ENCODE measurements at places on chromosomes 2 and 18.

GRCh38 chr18:26960911-26961310 lies 95.4 kb upstream of the AQP4 start:
- no peak for DNase-seq

GRCh38 chr2:129884221-129884786 lies 95.2 kb upstream of the RAB6C start:
- no peak for DNase-seq

DNA sequence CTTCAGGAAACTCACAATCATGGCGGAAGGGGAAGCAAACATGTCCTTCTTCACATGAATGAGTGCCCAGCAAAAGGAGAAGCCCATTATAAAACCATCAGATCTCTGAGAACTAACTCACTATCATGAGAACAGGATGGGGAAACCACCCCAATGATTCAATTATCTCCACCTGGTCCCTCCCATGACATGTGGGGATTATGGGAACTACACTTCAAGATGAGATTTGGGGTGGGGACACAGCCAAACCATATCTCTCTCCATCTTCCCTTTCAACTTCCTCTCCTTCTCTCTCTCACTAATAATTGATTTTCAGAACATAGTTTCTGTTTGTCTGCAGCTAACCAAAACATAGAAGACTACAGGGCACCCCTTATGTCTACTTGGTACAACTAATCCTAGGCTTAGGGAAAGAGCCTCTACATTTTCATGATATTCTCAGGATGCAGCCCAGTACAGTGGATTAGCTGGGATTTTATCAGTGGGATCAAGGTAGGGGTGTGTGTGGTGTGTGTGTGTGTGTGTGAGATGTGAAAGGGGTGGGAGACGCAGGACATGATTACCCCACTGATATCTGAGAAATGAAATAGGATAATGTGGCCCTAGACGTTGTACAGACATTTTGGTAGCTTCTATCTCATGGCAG lies 2.8 kb upstream of the ATF2 start:
- DNase-seq, result no peak

- DNase-seq, result no peak
These were observed 199.7 kb downstream of the PIEZO2 start for GRCh38 chr18:10949655-10950054.

DNA sequence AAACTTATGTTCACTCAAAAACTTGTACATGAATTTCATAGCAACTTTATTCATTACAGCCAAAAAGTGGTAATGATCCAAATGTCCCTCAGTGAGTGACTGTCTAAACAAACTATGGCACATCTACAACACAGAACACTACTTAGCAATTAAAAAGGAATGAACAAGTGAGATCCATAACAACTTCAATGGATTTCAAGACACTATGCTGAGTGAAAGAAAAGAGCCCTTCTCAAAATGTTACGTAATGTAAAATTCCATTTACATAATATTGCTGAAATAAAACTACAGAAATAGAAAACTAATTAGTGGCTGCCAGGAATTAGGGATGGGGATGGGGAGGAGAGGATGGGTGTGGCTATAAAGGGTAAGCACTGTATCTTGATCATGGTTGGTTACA lies 53.6 kb downstream of the DYM start:
- DNase-seq, result no peak

- no peak for DNase-seq
These were observed 21.7 kb downstream of the ITGAV start for GRCh38 chr2:186611526-186611925.

DNA sequence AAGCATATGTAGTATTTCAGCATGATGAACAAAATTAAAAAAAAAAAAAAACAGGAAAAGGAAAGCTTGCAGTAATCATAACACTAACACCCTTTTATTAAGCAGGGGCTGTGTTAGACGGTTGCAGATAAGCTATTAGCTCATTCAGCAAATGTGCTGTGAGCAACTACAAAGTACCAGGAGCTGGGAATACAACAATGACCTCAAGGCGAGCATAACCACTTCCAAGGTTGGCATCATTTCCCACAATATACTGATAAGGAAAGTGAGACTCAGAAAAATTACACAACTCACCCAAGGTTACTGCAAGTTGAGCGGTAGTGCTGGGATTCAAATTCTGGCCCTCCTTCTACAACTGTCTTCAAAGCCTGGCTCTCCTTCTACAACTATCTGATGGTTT lies 38.2 kb upstream of the ACTR3 start:
- DNase-seq, result no peak

GRCh38 chr18:468955-469790 lies 31.3 kb downstream of the COLEC12 start:
- DNase-seq, result no peak

- DNase-seq, result no peak
These were observed 362.2 kb upstream of the KCNH7 start for GRCh38 chr2:163200741-163201140.

GRCh38 chr18:36196238-36196995 lies 9.1 kb downstream of the MOCOS start:
- DNase-seq, result no peak

GRCh38 chr2:46275995-46276394 lies 21.2 kb upstream of the EPAS1 start:
- no peak for DNase-seq

DNA sequence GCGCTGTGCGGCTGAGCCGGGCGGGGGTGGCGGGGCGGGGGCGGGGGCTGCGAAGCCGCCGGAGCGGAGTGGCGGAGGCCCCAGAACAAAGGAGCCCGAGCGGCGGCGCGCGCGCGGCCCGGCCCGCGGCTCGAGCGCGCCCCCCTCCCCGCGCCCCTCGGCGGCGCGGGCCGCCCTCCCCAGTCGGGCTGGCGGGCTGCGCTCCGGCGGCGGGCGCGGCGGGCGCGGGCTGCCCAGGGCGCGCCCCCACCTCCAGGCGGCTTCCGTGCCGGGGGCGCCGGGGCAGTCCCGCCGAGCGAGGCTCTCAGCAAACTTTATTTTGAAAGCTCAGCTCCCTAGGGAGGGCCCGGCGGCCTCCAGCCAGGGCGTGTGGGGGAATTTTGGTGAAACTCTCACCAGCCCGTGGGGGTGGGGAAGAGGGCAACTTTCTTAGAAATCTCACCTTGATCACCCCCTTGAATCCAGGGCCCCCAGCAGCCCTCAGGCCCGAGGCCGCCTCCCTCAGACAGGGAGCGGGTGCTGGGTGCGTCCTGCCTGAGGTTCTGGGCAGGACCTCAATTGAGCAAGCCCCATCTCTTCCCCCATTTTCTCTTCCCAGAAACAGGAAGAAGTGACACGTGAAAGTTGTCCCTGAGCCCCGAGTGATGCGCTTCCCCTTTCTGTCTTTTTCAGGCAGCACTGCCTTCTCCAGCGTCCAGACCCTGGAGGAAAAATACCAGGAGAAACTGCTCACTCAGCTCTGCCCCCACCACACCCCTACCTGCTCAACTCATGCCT lies 786 bp downstream of the TET3 start:
- DNase-seq, result peak; percentile 73

- no peak for DNase-seq
These were observed 187.1 kb upstream of the ARL4C start for GRCh38 chr2:234683950-234684349.

- no peak for DNase-seq
These were observed 17.6 kb upstream of the NEDD4L start for GRCh38 chr18:58026395-58026794.

- DNase-seq, result peak; percentile 73
These were observed 50.1 kb upstream of the LPIN2 start for GRCh38 chr18:3062798-3063680.

DNA sequence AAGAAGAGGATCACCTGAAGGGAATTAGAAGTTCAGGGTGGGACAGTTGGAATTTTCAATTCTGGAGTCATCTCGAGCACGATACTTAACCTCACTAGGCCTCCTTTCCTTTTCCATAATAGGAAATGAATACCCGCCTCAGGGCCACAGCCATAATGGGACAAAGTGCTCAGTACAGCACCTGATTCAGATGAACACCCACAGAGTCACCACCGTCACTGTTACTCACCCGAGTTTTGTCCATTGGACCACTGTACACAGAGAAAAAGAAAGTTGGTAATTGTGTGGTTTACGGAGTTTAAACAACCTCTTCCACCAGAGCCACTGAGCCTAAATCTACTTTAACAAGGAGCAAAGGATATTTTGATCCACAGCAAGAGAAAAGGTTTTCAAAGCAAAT lies 122.0 kb upstream of the NDUFV2 start:
- no peak for DNase-seq

DNA sequence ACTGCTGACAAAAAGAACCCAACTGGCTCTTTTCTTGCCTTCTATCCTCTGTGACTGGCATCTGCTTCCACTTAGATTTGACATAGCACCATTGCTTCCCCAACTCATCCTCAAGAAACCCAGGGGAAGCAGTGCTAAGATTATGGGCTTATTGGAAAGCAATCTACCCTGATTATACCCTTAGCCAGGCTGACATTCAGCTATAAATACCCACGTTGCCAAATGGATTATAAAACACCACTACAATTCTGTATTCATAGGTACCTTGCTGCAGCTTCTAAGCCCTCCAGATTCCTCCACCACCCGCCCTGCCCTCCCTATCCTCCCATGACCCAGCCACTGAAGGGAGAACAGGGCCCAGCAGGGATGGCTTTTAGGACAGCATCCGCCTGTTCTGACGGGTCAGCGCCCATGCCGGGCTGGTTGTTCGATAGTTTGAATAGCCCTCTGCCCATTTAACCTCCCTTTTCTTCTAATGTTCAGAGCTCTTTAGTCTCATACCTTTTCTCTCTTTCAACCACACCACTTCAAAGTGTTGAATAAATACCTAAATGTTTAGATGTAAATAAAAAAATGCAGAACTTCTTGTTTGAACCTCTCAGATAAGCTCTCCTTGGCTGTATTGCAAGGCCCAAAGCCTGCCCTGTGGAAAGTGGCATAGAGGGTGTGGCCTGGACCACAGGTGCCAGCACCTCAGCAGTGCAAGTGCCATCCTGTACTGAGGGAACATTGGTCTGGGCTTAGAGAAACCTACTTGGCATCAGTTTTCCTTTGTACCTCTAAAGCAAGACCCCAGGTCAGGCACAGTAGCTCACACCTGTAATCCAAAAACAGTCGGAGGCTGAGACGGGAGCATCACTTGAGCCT lies 86.6 kb upstream of the RGPD5 start:
- no peak for DNase-seq

GRCh38 chr2:8268172-8268783 lies 413.6 kb upstream of the ID2 start:
- DNase-seq, result no peak

DNA sequence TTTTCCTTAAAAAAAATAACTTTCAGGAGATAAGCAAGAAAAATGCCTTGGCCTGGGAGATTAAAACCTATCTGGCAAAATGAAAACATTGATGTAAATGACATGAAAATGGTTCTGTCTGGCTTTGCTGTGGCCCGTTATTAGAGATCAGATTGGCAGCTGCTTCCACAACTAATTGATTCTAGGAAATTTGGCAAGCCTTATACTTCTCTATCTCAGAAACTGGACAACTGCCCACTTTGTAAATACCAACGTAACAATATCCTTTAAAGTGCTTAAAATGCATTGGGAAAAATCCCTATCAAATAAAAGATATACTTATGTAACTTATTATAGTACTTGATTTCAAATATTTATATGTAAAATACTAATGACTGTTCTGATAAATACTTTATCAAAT lies 14.2 kb upstream of the SKA1 start:
- DNase-seq, result no peak

DNA sequence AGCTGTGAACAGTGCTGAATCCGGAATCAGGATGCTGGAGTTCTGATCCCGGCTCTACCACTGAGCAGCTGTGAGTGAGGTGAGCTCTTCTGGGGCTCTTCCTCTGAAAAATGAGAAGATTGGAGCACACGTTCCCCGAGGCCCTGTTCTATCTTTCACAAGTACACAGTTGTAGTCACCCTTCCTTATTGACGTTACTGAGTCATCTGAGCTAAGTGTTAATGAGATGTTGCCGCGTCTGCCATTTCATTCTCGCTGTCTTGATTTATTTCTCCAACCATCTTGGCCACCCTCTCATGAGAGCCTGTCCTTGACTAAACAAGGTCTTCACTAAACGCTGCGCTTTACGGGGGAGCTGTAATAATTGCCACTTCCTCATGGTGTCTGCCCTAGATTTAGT lies 31.9 kb upstream of the EFR3B start:
- no peak for DNase-seq

DNA sequence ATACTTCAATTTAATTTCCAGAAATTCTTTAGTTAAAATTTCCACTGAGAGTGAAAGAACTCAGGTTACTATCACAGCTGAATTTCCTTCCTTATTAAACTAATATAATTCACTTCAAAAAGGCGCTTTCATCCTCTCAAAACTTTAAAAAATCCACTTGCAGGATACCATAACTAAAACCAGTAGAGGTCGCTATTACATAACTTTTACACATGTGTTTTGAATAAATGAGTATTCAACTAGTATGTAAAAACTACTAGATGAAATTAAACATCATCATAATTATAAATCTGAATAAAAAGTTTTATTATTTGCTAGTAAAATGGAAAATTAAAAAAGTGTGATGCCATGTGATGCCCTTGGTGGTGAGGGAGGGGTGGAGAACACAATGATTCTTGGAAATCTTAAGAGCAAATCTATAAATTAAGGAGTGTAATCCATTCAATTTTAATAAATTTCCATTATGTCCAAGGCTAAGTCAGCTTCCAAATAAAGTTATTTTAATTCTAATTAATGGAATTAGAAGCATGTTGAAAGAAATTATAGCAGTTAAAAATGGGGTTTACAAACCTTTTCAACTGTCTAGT lies 61.4 kb downstream of the SOS1 start:
- no peak for DNase-seq

- DNase-seq, result no peak
These were observed 2.1 kb downstream of the FAM178B start for GRCh38 chr2:96984300-96984699.

DNA sequence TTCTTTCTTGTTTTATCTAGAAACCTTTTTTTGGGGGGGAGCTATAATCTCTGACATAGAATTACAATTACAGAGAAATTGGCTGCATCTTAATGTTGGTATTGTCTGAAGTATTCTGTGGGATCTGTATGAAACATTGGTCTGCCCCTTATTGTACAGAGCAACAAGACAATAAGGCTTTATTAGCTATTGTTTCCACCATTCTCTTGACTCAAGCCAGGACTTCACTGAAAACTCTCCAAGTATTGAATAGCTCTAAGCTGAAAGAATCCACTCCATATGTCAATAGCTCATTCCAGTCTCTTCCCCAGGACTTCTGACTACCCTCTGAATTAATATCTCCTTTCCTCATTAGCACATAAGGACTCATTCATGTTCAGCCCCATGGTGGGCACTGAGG lies 77.8 kb downstream of the RHBDD1 start:
- DNase-seq, result no peak

DNA sequence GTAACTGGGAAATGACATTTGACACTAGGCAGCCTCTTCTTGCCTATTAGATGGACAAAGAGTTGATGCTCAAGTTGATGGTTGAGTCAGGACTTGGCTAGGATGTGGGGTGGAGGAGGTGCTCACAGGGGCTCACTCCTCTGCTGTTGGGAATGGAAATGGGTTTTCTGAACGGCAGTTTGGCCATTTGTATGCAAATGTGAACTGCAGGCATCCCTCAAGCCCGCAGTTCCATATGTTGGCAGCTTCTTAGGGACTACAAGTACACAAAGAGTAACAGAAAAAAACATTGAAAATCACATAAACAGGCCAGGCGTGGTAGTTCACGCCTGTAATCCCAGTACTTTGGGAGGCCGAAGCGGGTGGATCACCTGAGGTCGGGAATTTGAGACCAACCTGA lies 80.8 kb downstream of the INPP5D start:
- DNase-seq, result no peak
